Activated CD8-positive, alpha-beta memory T cell treated with anti-CD3 and anti-CD28 coated beads, Interleukin-2, amount 10 ng/mL, durations not matched to agents 7 days and 5 days (primary cell): ENCODE measurements at places on chromosomes 4 and X.

GRCh38 chr4:10237131-10237530 lies 120.5 kb upstream of the WDR1 start:
- no peaks in the 10 kb centered on the region for H3K36me3 ChIP-seq
- H3K4me3 ChIP-seq = no peak overlapping the region
- DNase-seq = no peak
- no peak overlapping the region for H3K27ac ChIP-seq

GRCh38 chr4:14716691-14717090 lies 285.6 kb upstream of the CPEB2 start:
- no peaks in the 10 kb centered on the region for H3K27me3 ChIP-seq
- H3K4me1 ChIP-seq = no peaks in the 10 kb centered on the region
- no peaks in the 10 kb centered on the region for H3K36me3 ChIP-seq
- no peak overlapping the region for H3K4me3 ChIP-seq
- no peak overlapping the region for H3K27ac ChIP-seq

- peaks cover 66% of the 10 kb centered on the region for H3K4me1 ChIP-seq
- no peak overlapping the region for H3K27ac ChIP-seq
- peaks cover 46% of the 10 kb centered on the region for H3K36me3 ChIP-seq
- H3K27me3 ChIP-seq = no peaks in the 10 kb centered on the region
Observed at GRCh38 chr4:6701371-6701770, 7.7 kb downstream of the S100P start.

DNA sequence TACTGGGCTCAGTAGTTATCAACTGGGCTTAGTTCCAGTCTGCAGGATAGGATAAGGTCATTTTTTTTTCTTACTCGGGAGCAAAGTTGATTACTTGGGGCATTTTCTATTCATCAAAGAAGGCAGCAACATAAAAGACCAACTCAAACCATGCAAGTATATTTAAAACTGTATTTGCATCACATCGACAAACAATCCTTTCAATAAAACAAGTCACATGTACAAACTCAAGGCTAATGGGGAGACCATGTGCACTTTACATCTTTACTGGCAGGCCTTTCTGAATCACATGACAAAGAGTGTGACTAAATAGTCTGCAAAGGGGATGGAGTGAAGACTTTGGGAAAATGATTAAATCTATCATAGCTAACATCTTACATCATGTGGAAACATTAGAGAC lies 610.4 kb upstream of the BOD1L1 start:
- no peaks in the 10 kb centered on the region for H3K27me3 ChIP-seq
- H3K27ac ChIP-seq = no peak overlapping the region
- no peaks in the 10 kb centered on the region for H3K4me1 ChIP-seq
- H3K4me3 ChIP-seq = no peak overlapping the region

GRCh38 chr4:141349236-141349635 lies 128.5 kb downstream of the ZNF330 start:
- no peaks in the 10 kb centered on the region for H3K36me3 ChIP-seq
- H3K4me1 ChIP-seq = peaks cover 2% of the 10 kb centered on the region
- DNase-seq = no peak
- no peak overlapping the region for H3K27ac ChIP-seq

GRCh38 chr4:120009731-120010130 lies 56.9 kb downstream of the MAD2L1 start:
- H3K27me3 ChIP-seq = peaks cover 13% of the 10 kb centered on the region
- no peaks in the 10 kb centered on the region for H3K36me3 ChIP-seq

DNA sequence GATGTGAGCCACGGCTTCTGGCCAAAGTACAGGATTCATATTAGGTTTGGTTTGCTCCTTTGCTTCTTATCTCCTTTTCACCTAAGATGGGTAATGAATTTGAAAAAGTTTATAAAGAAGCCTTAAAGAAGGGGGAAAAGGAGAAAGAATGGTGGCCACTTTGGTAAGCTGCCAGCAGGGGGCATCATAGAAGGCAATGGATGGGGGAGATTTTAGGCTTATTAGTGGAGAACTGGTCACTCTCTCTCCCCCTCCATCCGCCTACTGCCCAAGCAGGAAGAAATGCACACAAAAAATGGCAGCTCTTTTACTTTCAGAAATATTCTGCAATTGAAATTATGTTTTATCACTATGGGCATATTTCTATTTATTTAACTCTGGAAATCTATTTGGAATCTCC lies 32.0 kb downstream of the SPARCL1 start:
- no peak for DNase-seq
- H3K36me3 ChIP-seq = no peaks in the 10 kb centered on the region
- H3K4me1 ChIP-seq = peaks cover 24% of the 10 kb centered on the region
- H3K4me3 ChIP-seq = no peak overlapping the region

DNA sequence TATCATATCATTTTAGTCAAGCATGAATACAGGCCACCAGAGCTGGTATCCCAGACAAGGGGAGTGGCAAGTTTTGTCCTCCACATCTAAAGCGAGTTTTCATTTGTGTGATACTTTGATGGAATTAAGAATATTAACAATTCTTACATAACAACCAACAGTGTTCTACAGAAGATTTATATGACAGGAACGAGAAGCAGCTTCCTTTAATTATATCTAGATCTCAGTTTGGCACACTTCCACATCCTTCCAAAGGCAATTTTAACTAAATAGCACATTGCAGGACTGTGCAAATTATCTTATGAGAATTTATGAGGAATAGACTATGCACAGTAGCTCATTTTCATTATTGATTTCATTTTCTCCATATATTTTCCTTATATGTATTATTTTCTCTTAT lies 121.2 kb upstream of the GUCY1A1 start:
- H3K4me1 ChIP-seq = no peaks in the 10 kb centered on the region
- H3K36me3 ChIP-seq = no peaks in the 10 kb centered on the region
- H3K4me3 ChIP-seq = no peak overlapping the region

GRCh38 chr4:148847544-148848255 lies 405.5 kb upstream of the NR3C2 start:
- no peaks in the 10 kb centered on the region for H3K4me1 ChIP-seq
- DNase-seq = no peak
- H3K27me3 ChIP-seq = no peaks in the 10 kb centered on the region
- H3K4me3 ChIP-seq = no peak overlapping the region

DNA sequence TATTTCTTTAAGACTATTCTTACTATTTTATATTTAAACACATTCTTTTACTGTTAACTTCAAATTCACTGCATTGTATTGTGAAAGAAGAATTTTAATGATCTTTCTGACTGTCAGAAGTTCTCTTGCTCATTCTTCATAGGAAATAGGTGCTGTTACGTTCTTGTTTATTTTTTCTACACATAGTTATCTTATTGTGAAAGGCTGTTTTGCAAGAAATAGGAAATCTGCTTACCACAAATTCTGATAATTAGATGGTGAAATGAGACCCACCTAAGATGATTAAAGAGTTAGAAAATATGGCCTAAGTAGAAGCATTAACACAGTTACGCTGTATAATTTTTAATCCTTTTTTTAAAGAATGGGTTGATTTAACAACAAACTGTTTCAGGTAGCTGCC lies 316.1 kb upstream of the ZFP42 start:
- DNase-seq = no peak
- H3K27me3 ChIP-seq = no peaks in the 10 kb centered on the region
- H3K4me3 ChIP-seq = no peak overlapping the region
- no peaks in the 10 kb centered on the region for H3K4me1 ChIP-seq
- no peak overlapping the region for H3K27ac ChIP-seq

GRCh38 chrX:2614911-2615310 lies 76.2 kb upstream of the CD99 start:
- no peaks in the 10 kb centered on the region for H3K27me3 ChIP-seq
- no peak overlapping the region for H3K4me3 ChIP-seq
- no peak for DNase-seq
- no peak overlapping the region for H3K27ac ChIP-seq
